ENCODE measurements at places on chromosomes 11 and 22. TPM values are rescaled to one million over a fixed set of nuclear protein-coding genes. Genes with fewer than 3 reads are reported as not detected.

SIRT3 gene
- 19.5 TPM for total RNA-seq

TRPM5 gene
- total RNA-seq, result not detected

ASPHD2 gene
- 1.3 TPM for total RNA-seq

EFEMP2 gene
- 0.96 TPM for total RNA-seq

ZDHHC24 gene
- total RNA-seq, result 12.0 TPM

PRODH gene
- 0.28 TPM for total RNA-seq

OR51I1 gene
- total RNA-seq, result not detected

TP53AIP1 gene
- 0.16 TPM for total RNA-seq

CASP12 gene
- total RNA-seq, result not detected

RTN4R gene
- total RNA-seq, result 10.1 TPM

TMPRSS5 gene
- total RNA-seq, result 0.08 TPM

NEAT1 gene
- 258 TPM for total RNA-seq

ACER3 gene
- 19.4 TPM for total RNA-seq

MYO7A gene
- 1.4 TPM for total RNA-seq

OR6A2 gene
- not detected for total RNA-seq

UBQLN3 gene
- total RNA-seq, result not detected

OR5J2 gene
- not detected for total RNA-seq

OR52I1 gene
- not detected for total RNA-seq

C11orf42 gene
- total RNA-seq, result not detected

IL18 gene
- total RNA-seq, result 83.8 TPM

GGTLC3 gene
- total RNA-seq, result not detected

RIBC2 gene
- total RNA-seq, result 3.2 TPM

MS4A15 gene
- not detected for total RNA-seq

DDI1 gene
- not detected for total RNA-seq

GSTT2B gene
- not detected for total RNA-seq

CCS gene
- total RNA-seq, result 30.2 TPM

VSIG10L2 gene
- not detected for total RNA-seq

PRPF19 gene
- 186 TPM for total RNA-seq

TOB2 gene
- total RNA-seq, result 21.3 TPM

RFPL2 gene
- total RNA-seq, result 0.30 TPM

OR51A7 gene
- not detected for total RNA-seq

Measured in A549 treated with CpdA at 1 μM for 4 hours (cell line).